ENCODE measurements at places on chromosomes 3 and 15.

- no peak for DNase-seq
These were observed 329.4 kb upstream of the CTNNB1 start for GRCh38 chr3:40869939-40870338.

DNA sequence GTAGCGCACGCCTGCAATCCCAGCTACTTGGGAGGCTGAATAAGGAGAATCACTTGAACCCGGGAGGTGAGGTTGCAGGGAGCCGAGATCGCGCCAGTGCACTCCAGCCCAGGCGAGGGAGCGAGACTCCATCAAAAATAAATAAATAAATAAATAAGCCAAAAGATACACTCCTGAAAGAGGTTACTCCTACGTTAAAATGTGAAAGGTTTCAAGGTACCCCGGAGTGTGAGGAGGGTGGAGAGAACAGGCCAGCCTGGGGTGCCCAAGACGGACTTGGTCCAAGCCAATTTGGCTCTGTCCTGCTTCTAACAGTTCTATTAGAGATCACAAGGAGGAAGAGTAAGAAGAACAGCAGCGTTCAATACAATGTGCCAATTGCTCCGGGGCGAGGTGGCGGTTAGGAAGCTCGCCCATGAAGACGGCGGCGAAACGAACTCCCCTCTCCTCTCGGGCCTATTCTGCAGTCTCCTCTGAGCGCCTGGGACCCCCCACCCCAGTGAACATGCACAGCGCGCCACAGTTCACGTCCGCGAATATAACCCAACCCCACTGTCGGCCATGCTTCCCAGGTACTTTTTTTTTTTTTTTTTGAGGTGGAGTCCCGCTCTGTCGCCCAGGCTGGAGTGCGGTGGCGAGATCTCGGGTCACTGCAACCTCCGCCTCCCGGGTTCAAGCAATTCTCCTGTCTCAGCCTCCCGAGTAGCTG, 942 bp downstream of the ELP6 start:
- DNase-seq, result no peak

- DNase-seq, result no peak
These were observed 242.8 kb downstream of the DTWD1 start for GRCh38 chr15:49863431-49864224.

GRCh38 chr3:135915206-135915605, 50.3 kb upstream of the PPP2R3A start:
- DNase-seq, result no peak

DNA sequence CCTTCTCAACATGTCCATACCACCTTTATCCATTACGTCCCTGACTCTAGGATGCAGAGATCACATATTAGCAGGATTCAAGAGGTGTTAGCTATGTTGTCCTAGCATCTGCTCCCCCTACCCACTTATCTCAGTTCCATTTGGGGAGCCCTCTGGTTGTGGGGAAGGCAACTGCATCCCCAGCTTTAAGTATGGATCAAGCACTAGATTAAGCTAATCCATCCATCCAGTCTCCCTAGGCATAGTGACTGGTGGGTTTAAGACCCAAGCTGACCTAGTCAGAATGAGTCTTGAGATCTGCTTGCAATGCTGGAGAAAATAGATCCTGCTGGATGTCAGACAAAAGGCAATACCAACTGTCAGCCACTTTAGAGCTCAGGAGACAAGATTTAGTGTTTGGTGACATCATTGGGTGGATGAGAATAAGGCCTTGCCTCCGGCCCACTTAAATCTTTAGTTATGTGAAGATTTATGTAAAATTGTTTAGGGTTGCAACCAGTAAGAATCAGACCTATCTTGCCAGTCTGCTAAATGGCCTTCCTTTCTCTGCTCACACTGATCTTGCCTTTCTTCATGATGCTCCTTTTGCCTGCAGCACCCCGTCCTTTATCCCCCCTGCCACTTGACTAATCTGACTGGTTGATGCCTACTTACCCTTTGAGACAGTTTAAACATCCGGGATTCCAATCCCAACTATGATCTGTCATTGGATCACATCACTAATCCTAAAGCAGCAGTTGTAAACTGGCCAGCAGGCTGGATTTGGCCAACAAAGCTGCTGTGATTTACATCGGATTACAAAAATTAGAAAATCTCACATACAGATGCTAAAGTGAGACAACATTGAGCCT, 2.1 kb upstream of the ISY1 start:
- no peak for DNase-seq

- peak; percentile 37 for DNase-seq
These were observed 1.8 kb downstream of the DIPK2A start for GRCh38 chr3:143973259-143974021.

DNA sequence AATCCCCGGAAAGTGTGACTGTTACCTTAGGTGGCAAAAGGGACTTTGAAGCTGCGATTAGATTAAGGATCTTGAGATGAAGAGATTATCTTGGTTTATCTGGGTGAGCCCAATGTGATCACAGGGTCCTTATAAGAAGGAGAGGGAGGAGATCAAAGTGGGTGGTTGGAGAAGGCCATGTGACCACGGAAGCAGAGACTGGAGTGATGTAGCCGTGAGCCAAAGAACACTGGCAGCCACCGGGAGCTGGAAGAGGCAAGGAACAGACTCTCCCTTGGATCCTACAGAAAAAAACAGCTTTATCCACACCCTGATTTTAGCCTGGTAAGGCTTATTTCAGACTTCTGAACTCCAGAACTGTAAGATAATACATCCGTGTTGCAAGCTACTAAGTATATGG, 29.9 kb downstream of the CRABP1 start:
- no peak for DNase-seq

DNA sequence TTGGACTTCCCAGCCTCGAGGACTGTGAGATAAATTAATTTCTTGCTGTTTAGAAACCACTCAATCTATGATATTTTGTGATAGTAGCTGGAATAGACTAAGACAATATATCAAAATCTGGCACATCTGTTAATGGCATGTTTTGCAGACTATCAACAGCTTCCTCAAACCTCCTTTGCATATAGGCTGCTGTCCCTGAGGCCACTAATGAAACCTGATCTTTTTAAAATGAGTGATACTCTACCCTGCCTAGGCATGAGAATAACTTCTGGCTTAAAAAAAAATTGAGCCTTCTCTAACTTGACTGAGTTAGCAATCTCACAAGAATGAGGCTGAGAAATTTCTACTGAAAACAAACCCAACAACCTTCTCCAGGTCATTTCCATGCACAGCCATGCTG, 176.0 kb upstream of the CRBN start:
- DNase-seq, result no peak

- DNase-seq, result no peak
These were observed 205.9 kb downstream of the GABRG3 start for GRCh38 chr15:27176785-27177406.

DNA sequence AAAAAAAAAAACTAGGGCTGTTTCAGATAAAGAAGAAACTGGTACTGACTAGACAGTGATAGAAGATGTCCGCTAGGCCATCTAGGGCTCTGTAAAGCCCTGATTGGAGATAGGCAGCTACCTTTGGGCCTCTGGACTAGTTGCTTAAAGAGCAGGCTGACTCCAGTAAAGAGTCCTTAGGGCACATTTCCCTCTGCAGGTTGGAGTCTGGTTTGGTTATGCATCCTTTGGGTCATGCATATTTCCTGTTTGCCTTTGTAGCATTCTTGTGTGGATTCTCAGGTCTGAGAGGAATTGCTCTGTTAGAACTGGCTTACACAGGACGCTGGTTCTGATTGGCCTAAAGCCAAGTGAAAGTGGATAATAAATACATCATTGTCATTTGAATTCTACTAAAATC, 165.5 kb upstream of the LRRN1 start:
- no peak for DNase-seq

GRCh38 chr15:35358824-35359223, 187.1 kb downstream of the DPH6 start:
- DNase-seq, result no peak

GRCh38 chr3:16329036-16329825, 64.2 kb downstream of the OXNAD1 start:
- no peak for DNase-seq

DNA sequence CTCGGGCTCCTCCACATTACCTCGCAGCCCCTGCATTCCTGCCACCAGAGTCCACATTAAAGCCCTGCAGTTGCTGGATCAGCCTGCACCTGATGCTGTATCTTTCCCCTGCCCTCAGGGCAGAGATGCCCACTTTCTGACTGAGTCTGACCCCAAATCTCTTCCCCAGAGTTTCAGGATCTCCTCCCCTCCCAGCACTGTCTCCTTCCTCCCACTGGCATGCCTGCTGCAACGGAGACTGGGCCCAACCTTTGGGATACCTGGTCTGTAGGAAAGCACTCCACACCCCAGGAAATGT, 20.6 kb upstream of the GP9 start:
- DNase-seq, result no peak

DNA sequence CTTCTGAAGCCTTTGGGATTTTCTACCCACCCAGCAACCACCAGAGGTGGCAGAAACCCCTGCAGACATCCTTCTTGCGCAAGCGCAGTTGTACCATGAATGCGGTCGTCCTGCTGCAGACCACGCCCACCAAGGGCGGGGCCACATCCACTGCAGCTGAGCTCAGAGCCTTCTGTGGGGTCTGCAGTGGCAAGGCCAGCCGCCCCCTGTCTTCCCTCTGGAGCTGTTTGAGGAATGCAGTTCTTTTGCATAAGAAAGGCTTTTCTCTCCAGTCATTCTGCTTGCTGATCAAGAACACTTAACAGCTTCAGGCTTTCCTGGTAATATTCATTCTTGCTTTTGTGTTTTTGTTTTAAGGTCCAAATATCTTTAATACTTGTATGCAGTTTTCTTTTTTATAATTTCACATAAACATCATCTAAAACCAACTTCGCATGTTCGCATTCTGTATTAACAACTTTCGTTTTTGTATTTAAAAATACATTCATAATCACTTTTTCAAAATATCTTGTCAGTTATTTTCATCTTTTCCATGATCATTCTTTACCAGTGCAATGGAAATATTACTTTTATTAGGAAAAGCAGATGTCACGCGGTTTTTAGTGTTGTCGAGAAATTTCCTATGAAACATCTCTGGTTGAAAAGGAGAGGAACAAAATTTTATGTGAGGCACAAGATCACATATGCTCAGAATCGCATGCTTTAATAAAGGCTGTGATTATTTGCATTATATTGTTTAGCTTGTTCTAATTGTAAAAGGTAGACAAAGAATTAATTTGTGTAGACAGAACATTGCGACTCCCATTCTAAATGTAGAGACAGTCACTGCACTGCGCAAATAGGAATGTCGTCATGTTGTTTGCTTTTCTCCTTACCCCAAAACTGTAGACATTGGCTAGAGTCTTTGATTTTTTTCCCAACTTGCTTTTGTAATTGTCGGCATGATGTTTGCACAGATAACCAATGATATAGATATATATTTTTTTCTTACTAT, 98.1 kb upstream of the SNRPN start:
- DNase-seq, result no peak

- DNase-seq, result no peak
These were observed 77.3 kb upstream of the MAGI1 start for GRCh38 chr3:66115858-66116654.

DNA sequence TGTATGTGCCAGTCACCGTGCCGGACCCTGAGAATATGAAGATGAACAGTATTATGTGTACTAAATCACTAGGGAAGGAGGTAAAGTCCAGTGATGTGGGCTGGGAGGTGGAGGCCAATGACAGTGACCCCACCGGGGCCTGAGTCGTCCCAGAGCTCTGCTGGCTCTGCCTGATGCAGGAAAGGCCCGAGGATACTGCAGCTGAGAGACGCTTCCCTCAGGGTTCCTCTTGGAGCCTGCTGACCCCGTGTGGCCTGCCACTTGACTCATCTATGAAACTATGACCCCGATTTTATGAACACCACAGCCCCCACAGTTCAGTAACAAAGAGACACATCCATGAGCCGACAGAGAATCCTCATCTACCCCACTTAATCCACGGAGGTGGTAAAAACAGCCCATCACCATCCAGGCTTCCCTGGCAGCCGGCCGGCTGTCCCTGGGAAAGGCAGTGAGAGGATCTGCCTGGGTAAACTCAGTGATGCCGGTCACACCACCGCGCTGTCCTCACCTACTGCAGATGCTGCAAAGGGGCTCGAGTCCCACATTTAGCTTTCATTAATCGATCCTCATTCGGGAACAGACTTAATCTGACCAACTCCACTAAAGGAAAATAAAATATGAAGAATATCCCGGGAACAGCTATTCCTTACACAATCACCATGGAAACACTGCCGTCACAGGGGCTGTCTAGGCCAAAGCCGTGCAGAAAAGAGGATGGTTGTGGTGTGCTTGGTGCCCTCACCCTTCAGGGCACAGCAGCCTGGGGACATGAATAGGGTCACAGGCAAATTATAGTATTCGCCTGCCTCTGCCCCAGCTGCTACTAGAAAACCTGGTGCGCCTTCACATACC, 82.9 kb downstream of the ARRDC4 start:
- no peak for DNase-seq

- no peak for DNase-seq
These were observed 205.5 kb upstream of the MRPL3 start for GRCh38 chr3:131708241-131708640.

GRCh38 chr3:118683636-118684035, 351.0 kb downstream of the IGSF11 start:
- DNase-seq, result no peak

DNA sequence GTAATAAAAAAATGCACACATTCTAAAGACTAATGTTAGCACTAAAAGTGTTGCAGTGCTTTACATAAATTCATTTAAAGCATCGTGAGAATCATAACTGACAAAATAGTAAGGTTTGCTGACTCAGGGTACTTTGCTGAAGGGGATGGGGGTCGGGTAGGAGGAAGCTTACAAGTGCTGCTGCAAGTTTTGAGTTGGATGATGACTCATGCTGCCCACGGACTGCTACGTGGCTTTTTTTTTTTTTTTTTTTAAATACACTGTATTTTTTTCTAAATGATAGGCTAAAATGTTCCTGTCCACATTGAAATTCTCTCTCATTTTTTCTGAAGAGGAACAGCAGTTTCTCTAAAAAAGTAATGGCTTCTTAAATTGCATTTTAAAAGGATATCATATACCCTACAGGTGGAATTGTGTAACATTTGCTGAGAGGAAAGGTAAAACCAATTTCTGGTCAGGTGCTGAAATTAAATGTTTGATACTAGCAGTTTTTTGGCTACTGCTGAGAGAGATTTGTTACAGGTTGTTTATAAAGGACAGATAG, 2.2 kb downstream of the MAPK6 start:
- DNase-seq, result peak; percentile 34

DNA sequence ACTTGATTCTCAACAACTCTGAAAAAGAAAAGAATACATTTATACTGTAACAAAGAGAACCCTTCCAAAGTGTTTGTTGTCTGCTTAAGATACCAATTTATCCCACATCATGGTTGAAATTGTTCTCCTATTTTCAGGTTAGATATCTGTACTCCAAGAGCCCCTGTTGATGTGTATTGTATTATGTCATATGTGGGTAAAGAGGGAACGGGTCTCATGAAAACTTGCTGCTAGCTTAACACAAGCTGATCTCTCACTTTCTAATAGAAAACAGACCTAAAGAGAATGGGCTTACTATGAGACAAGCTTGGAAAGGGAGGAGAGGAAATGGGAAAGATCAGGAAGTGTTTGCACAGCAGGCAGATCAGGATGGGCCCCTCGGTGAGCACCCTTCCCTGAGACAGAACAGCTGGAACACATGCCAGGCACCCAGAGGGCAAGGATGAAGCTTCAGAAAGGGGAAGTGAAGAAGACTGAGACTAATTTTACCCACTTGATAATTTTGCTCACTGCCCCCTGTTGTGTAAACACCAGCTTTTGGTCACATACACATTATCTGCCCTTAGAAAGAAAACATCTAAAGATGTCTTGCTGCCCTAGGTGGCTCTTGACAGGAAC, 747.9 kb upstream of the CCDC54 start:
- no peak for DNase-seq

GRCh38 chr15:72086010-72086697, 31.8 kb downstream of the MYO9A start:
- no peak for DNase-seq
